Activated naive CD8-positive, alpha-beta T cell treated with anti-CD3 and anti-CD28 coated beads for 36 hours (primary cell): ENCODE measurements at places on chromosomes 12 and 14.
A peak's percentile ranks its signal among the peaks of the same experiment; 100 is the strongest.

DNA sequence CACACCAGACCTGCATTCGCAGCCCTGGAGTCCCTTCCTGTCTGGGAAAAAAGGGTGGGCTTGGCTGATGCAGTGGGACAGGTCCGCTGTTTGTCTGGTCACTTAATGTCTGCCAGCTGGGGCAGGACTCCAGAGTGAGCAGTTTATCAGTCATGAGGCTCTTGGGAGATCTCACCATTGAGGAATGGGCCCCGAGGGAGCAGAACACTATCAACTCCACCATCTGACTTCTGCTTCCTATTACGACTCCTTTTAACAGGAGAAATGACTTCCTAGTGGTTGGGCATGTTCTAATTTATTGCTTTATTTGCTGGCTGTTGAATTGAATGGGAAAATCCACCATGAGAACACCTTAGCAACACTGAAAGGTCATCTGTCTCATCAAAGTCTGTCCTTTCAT is 182.5 kb upstream of the RASSF8 start:
- DNase-seq: no peak

DNA sequence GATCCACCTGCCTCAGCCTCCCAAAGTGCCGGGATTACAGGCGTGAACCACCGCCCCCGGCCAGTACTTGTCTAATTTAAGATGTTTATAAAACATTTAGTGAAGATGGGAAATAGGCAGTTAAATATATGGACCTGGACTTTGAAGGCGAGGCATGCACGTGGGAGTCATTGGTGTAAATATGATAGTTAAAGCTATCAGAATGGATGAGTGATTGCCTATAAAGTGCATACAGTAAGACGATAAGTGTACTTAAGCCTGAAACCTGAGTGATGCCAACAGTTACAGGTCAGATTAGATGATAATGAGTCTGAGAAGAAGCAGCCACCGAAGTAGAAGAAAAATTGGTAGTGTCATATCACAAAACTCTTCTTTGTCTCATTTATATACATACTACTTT is 11.5 kb downstream of the RAD51B start:
- DNase-seq: no peak

DNA sequence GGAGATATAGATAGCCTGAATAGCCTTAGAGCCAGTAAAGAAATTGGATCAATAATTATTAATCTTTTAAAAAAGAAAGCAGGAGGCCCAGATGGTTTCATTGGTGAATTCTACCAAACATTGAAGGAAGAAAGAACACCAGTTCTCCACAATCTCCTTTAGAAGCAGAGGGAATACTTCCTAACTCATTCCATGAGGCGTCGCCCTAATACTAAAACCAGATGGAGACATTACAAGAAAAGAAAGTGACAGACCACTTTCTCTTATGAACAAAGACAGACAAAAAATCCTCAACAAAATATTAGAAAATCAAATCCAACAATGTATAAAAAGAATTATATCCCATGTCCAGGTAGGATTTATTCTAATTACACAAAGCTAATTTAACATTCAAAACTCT is 362.6 kb downstream of the BCAT1 start:
- DNase-seq: no peak

DNA sequence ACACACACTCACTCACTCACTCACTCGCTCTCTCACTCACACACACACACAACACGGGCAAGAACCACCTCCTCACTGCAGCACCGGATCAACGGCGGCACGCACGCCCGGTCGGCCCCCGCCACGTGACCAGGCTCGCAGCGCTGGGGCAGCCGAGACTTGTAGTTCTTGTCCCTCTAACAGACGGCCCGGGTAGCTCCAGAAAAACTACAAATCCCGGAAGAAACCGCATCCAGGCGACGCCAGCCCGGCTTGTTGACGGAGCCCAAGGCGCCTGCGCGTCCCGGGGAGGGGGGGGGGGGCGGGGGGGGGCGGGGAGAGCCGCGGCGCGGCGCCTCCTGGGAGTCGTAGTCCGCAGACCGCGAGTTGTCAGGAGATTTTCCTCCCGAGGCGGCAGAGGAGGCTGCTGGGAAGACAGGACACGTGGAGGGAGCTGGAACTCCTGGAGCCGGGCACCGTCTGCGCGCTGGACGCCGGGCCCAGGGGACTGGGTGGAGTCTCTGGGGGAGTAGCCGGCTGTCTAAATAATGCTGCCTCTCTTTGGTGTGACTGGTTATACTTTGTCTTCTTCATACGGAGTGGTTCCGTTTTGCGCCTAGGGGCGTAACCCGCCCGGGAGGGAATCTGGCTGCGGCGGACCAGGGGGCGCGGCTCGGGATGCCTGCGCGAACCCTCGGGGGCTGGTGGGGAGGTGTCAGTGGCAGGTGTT is at the start of gene MAX:
MAX (minus strand) TSS at position 77 of the 709 bp plus-strand sequence. CDS start 178 bp downstream, outside the sequence.
- DNase-seq: peak; percentile 98

DNA sequence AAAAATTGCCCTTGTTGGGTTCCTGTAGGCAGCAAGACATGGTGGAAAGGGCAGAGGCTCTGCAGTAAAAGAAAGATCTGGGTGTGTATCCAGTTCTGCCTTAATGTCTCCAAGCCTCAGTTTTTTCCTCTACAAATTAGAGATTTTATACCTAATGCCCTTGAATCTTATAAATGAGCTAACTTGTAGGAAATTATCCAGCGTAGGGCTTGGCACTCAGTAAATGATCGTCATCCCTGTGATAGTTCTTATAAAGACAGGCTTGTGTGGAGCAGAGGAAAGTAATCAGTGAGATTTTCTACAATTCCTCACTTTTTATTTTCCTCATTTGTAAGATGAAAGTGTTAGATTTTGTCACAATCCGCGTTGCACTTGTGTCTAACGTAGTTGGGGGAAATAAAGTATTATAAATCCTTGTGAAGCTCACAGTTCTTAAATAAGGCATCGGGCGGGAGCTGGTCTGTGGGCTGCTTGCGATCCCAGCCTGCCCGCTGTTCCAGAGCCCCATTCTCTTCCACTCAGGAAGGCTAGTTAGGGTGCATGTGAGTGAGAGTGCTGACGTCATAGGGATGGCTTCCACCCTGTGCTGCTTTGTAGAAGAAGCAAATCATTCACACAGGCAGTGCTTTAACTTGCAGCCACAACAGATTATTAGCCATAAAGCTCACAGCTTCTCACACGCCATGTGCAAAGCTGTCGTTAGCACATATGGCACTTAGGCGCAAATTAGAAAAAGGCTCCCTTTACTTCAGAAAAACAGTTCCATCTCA is 87.6 kb downstream of the EML1 start:
- no peak for DNase-seq

DNA sequence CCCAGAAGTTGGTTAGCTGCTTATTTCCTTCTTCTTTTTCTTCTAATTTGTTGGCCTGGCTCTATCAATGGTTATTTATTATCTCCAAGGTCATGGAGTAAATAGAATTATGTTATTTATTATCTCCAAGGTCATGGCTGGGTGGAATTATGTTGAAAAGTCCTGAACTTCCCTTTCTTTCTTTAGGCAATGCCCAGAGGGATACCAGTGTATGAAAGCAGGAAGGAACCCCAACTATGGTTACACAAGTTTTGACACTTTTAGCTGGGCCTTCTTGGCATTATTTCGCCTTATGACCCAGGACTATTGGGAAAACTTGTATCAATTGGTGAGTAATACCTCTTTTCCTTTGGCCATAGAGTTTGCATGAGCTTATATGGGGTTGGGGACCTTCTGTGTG is 111.6 kb downstream of the SCN8A start:
- no peak for DNase-seq

- no peak for DNase-seq
Measured at GRCh38 chr12:41627476-41627875, 439.4 kb downstream of the PDZRN4 start.

- no peak for DNase-seq
Measured at GRCh38 chr12:58847901-58848600, 72.3 kb downstream of the LRIG3 start.

DNA sequence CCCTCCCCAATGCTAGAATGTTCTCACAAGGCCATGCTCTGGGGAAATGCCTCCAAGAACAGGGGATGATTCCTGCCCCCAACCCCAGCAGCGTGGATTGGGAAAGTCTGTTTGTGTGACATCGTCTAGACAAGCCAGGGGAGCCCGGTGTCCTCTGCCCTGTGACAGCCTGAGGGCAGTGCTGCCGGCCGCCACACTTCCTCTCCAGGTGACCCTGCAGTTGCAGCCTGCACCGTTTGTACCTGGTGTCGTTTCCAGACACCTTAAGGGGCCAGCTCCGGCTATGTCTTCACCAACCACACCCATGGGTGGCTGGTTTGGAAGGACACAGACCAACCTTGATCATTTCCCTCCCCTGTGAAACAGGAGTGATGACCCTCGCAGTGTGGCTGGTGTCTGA is 372.6 kb downstream of the BCL11B start:
- DNase-seq: no peak

- DNase-seq: no peak
Measured at GRCh38 chr12:15732341-15733061, 56.7 kb downstream of the EPS8 start.

DNA sequence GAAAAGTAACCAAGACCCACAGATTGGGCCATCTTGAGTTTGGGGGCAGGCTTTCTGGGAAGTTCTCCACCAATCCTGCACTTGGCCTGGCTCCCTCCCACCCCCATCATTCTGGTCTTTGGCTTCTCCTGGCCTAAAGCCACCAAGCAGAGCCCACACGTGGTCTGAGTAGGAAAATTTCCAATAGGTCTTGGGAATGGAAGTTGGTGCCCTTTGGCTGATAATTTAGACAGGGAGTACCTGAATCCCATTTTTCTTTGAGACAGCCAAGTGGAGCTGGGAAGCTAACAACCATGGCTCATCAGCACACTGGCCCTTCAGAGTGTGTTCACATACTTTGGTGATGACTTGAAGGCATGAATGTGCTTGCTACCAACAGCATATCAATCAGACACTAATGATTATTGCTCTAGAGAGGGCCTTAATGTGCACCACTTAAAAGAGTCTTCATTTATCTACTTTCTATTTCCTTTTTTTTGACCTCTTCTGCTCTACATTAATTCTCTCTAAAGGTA is 156.0 kb downstream of the EGLN3 start:
- no peak for DNase-seq

DNA sequence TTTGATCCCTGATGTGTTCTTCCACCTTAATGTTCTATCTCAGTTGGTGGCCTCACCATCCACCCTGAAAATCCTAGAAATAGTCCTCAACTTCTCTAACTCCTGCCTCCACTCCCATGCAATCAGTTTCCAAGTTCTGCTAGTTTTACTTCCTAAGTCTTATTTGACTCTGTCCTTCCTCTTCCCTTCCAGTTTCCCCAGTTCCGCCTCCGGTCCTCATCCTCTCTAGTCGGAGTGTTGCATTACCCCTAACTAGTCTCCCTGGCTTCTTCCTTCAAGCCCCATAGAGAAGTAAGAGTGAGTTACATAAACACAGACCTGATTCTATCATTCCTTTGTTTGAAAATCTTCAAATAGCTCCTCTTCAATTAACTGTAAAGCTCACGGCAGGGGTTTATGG is 236.5 kb downstream of the GXYLT1 start:
- no peak for DNase-seq

- no peak for DNase-seq
Measured at GRCh38 chr14:32331206-32331605, 2.1 kb downstream of the AKAP6 start.

DNA sequence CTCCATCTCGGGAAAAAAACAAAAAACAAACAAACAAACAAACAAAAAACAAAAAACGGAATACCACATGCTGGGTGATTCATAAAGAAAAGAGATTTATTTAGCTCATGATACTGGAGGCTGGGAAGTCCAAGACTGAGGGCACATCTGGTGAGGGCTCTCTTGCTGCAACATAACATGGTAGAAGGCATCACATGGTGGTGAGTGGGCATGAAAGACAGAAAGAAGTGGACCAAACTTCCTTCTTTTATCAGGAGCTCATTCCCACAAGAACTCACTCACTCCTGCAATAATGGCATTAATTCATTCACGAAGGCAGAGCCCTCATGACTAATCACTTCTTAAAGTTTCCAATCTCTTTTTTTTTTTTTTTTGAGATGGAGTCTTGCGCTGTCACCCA is 8.0 kb upstream of the LGMN start:
- DNase-seq: no peak

GRCh38 chr12:56153678-56154065 is 1.3 kb downstream of the MYL6B start:
- DNase-seq: no peak

- no peak for DNase-seq
Measured at GRCh38 chr12:105742567-105742874, 396.2 kb downstream of the NUAK1 start.

- no peak for DNase-seq
Measured at GRCh38 chr12:92270521-92270920, 124.9 kb upstream of the BTG1 start.

- no peak for DNase-seq
Measured at GRCh38 chr12:119363490-119363889, 29.0 kb downstream of the CCDC60 start.

DNA sequence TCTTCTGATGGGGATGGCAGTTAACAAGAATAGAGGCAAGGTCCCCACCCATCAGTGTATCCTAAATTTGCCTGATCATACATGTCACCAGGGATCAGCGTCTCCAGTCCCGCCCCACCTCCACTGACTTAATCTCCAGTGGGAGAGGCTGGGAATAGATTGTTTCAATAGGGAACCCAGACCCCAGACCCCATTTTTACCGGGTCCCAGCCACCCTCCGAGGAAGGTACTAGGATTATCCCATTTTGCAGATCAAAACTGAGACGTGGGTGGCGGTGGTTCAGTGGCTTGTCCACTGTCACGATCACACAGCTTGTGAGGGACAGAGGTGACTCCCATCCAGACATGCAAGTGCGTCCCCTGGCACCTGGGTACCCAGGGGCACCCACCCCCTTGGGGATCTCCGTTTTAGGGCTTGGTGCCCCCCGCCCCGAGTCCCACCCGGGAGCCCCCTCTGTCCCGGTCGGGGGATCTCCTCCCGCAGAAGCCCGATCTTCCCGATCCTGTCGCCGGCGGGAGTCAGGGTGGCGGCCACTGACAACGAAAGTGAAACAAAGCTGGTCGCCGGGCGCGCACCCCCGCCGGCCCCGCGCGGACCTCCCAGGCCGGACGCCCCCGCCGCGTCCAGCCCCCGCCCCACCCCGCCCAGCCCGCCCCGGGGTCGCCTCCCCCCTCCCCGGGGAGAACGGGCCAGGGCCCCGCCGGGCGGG is 523 bp downstream of the WSB2 start:
- DNase-seq: peak; percentile 42

GRCh38 chr14:99627510-99628381 is 17.2 kb upstream of the HHIPL1 start:
- no peak for DNase-seq

GRCh38 chr12:62631471-62632410 is 165.1 kb downstream of the MON2 start:
- DNase-seq: peak; percentile 23

DNA sequence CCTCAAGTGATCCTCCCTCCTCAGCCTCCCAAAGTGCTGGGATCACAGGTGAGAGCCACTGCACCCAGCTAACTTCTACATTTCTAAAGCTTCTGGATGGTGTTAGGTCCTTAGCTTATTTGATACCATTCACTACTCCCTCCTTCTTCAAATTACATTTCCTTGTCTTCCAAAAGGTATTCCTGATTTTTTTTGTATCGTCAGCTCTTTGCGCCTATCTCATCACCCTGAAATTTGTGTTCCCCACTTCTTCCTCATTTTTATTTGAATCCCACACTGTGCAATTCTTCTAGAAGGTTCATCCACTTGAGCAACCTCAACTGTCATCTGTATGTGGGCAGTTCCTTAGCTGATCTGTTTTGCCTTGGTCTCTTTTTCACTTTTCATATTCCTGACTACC is 241.8 kb upstream of the RGS6 start:
- DNase-seq: no peak
